ENCODE measurements at places on chromosomes 1 and 21.

GRCh38 chr1:147238053-147238902 lies 4.2 kb upstream of the CHD1L start:
- DNase-seq, result no peak

- no peak for DNase-seq
Measured at GRCh38 chr1:239644604-239645003, 258.2 kb downstream of the CHRM3 start.

GRCh38 chr1:155175281-155175926 lies 1.8 kb downstream of the TRIM46 start:
- DNase-seq, result peak; percentile 30

GRCh38 chr1:42817440-42817767 lies 207 bp upstream of the SVBP start:
- DNase-seq, result no peak

DNA sequence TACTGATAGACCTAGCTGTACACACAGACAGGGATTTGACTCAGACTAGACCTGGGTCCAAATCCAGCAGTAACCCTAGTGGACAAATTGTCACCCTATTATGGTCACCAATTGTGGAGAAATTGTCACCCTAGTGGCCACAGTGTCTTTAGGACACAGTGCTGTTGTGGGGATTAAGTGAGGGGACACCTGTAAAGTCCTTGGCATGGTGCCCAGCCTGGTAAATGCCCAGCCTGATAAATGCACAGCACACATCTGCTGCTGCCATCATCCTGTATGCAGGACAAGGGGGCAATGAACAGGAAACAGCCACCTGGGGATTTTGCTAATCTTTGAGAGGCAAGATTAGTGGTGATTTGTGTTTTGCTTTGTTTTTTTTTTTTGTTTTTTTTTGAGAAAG lies 2.3 kb downstream of the TMEM61 start:
- DNase-seq, result peak; percentile 13

- no peak for DNase-seq
Measured at GRCh38 chr1:223022641-223023473, 120.2 kb downstream of the TLR5 start.

GRCh38 chr1:87872189-87872588 lies 543.5 kb downstream of the LMO4 start:
- DNase-seq, result no peak

DNA sequence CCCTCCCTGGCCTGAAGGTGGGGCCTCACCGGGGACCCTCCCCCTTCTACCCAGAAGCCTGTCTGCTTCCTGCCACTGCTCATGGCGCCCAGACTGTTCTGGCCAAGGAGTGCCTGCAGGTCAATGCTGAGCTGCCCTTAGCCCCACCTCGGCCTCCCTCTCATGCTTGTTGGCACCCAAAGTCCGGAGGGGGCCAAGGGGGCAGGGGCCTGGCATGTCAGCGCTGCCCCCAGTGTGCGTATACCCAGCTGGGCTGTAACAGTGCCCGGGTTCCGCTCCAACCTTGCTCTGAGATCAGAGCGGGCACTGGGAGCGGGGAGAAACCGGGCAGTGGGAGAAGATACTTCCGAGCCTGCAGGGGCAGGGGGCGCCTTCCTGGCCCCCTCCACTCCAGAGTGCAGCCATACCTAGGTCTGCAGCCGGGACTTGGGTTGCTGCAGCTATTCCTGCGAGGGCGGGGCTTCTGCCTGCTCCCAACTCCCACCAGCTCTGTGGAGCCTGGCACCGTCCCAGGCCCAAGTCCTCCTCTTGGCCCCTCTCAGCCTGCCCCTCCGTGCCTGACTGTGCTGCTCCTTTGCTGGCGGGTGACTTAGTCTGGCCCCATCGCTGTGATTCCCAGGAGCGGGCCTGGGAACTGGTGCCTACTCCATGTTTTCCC lies 21.4 kb upstream of the TGFB2 start:
- DNase-seq, result no peak

- DNase-seq, result no peak
Measured at GRCh38 chr1:114227059-114227458, 73.4 kb upstream of the SYT6 start.

DNA sequence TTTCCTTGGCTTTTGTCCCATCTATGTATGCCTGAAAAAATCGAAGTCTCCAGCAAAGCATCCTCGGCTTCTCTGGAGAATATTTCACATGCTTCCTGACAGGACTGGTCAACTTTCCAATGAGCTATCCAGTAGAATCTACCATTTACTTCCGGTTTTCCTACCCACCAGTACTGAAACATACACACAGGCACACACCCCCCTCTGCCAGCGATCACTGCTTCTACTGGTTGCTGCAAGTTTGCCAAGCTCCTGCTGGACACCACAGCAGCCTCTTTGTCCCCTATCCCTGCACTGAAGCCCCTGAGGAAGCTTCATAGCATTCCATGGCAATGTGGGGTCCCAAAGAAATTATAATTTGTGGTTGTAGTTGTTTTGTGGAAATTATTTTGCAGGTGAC lies 536.8 kb downstream of the MATN1 start:
- no peak for DNase-seq

GRCh38 chr1:42657201-42657600 lies 1.0 kb upstream of the PPIH start:
- DNase-seq, result no peak

DNA sequence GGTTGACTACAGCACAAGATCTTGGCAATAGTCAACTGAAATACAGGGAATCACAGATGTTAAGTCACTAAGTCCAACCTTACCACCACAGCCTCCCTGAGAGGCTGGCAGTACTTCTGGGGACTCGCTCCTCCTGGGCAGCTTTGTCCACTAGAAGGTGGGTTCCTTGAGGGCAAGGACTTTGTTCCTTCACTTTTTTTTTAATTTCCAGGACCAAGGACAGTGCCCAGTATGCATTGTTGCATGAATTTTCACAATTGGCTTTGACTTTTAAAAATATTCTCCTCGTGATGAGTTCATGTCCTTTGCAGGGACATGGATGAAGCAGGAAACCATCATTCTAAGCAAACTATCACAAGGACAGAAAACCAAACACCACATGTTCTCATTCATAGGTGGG lies 96.7 kb upstream of the IGSF21 start:
- DNase-seq, result no peak

DNA sequence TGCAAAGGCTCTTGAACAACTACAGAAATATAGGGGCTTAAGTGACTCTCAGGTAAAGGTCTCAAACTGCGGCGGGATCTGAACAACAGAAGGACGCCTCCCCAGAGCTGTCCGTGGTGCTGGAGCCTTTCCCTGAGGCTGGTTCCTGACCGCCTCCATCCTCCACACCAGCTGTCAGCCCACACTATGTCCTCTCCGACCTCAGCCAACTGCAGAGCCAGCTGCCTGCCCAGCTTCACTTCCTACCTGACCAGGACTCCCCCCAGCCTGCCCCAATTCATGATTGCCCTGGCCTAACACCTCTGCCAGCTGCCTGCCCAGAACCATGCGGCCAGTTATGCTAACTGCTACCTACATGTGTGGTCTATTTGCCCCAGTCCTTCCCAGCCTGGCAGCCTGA lies 63.6 kb upstream of the ZC3H12A start:
- no peak for DNase-seq

- DNase-seq, result no peak
Measured at GRCh38 chr21:38637161-38637560, 138.9 kb upstream of the ERG start.

DNA sequence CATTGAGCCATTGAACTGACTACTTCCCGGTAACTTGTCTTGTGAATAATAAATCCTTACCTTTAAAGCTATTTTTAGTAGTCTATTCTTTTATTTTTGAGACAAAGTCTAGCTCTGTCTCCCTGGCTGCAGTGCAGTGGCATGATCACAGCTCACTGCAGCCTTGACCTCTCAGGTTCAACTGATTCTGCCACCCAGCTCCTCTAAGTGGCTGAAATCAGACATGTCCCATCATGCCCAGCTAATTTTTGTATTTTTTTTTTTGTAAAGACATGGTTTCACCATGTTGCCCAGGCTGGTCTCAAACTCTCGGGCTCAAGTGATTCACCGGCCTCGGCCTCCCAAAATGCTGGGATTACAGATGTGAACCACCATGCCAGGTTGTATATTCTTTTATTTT lies 59.3 kb upstream of the PTGS2 start:
- DNase-seq, result no peak

Data from activated CD4-positive, CD25-positive, alpha-beta regulatory T cell treated with anti-CD3 and anti-CD28 coated beads, Interleukin-2, amount 50 U/mL, for 72 hours (primary cell).